ENCODE measurements at places on chromosomes 11 and 22.

GRCh38 chr11:99117603-99118002 is 96.9 kb downstream of the CNTN5 start:
- DNase-seq, result no peak

GRCh38 chr22:19799322-19800190 is 39.0 kb downstream of the TBX1 start:
- DNase-seq, result no peak

DNA sequence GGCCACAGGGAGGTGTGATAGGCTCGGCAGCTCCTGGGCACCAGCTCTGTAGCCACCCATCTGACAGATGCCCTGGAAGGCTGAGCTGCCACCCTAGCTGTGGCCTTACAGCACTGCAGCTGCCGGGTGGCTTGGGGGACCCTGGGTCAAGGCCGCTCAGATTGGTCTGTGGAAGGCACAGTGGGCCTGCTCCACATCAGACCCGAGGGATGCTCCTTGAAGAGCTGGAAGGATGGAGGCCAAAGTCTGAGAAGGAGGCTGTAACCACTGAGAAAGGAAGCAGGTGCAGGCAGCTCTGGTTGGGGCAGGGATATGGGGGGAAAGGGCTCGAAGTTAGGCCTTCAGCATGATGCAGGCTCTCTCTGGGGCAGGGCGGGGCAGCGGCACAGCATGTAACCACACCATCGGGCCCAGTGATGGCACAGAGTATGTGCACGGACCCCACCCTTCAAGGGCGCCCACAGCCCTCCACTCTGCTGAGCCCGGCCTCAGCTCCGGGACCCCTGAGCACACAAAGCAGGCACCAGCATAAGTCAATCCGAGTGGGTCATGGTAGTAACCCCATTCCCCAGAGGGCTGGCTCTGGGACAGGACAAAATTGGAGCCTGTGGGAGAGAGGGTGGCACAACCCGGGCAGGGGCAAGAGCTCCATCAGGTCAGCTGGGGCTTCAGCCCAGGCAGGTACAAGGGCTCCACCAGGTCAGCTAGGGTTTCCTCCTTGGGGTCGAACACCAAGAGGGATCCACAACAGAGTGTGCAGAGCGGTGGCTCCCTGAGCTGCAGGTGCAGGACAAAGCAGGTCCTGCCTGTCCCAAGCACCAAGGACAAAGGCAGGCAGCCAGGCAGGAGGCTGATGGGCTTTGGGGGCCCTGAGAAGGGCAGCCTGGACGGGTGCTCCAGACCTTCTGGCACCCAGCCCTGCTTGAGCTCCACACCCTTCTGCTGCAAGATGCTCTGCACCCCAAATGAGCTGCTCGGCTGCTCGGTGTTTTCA is 1511.1 kb downstream of the BRD1 start:
- DNase-seq, result no peak

- DNase-seq, result no peak
Observed at GRCh38 chr11:118212131-118212725, 12.6 kb downstream of the JAML start.

- peak; percentile 69 for DNase-seq
Observed at GRCh38 chr11:61679893-61680621, at the start of gene DAGLA. Gene DAGLA (plus strand): TSS chr11:61680391. CDS start chr11:61720156, 39,765 bp downstream.

DNA sequence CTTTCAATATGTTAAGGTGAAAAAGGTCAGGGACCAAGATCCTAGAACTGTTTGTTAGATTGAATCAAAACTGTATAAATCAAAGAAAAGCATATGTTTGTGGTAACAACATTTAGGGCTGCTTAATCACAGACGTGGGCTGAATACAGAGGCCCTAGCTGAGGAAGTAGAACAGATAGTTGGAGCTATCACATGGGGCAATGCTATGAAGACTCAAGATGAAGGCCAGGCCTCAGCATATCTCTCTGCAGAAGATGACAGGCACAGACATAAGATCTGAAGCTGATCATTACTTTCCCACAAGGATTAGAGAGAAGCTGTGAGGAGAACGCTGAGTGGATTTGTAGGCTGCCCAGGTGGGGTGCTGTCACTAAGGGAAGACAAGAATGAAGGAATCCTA is 158.6 kb upstream of the CARD18 start:
- DNase-seq, result no peak

DNA sequence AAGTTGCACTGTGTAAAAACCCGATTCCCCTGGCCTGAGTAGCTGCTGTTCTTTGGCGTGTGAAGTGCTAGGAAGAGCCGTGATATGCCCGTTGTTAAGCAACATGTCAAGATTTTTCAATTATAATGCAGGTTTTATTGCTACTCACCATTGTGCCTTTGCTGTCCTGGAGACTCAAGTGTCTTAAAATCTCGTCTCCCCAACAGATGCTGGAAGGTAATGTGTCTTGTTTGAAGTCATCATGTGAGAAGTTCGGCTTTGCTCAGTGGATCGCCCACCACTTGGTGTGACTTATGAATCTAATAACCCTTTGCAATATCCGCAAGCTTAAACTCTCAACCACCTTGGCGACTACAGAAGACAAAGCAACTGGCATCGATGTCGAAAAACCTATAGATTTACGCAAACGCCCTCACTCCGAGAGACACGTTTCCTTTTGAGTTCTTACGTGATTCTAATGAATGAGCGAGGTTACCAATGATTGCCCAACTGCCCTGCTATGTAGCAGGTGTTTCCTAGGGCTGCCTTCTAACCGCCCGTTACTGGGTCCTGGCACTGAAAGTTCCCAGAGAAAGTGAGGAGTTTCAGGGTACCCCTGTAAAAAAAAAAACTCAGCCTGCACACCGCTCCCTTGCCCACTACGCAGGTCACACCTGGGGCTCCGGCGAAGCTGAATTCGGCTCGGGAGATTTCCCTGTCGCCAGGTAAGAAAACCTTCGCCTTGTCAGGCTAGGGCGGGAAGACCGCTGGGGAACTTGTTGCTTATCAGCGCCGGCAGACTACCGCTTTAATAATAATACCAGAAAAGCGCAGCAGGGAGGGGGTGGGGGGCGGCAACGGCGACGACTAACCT is 21.2 kb upstream of the BDNF start:
- no peak for DNase-seq

GRCh38 chr11:118547132-118547531 is 16.1 kb downstream of the TMEM25 start:
- DNase-seq, result no peak

DNA sequence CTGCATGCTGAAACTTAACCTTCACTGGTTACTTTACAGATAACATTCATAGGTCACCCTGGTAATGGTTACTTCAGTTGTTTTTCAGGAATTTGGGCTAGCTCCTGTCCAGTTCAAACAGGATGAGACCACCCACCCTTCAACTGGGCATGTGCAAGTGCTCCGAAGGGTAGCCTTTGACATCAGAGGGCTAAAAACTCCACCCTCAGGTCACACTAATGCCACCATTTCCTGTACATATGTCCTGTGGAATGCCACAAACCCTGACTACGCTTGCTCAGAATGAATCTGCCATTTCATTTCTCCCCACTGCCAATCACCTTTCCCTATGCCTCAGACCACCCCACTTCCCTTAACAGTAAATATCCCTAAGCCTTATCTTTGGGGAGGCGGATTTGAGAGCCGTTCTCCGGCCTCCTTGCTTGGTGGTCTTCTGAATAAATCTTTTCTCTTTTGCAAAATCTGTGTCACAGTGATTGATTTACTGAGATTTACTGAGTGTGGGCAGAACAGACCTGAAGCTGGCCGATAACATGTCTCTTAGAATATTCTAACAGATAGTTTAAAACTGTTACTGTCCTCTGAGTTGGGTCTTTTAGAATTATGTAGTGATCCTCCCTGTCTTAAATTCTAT is 25.4 kb upstream of the FXYD2 start:
- no peak for DNase-seq

DNA sequence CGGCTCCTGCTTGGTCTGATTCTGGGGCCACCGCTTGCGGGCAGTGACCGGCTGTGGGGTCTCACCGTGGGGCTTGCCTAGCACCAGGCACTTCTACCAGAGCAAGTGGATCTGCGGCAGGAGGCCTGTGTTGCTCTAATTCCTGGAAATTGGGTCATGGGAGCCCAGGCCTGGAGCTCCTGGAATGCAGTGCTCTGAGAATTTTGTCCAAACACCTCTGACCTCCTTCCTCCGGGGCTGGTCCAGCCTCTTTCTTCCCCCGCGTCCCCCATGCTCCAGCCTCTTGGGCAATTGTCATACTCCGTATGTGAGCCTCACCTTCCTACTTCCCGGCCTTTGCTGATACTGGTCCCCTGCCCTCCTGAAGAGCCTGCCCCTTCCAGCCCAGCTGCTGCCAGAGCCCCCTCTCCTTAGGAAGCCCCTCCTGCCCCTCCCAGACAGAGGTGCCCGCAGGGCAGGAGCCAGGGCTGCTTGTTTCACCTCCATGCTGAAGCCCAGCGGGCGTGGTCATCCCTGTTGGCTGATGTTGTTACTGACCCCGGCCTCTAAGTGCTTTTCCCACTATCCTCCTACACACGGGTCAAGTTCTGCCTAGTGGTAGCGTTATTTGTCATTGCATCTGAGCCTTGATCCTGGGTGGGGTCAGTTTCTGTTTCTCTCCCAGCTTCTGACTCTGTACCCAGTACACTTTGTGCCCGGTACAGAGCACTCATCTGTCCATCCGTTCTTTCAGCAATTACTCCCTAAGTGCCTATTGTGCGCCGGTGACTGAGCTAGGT is 9.6 kb downstream of the MGAT3 start:
- no peak for DNase-seq

DNA sequence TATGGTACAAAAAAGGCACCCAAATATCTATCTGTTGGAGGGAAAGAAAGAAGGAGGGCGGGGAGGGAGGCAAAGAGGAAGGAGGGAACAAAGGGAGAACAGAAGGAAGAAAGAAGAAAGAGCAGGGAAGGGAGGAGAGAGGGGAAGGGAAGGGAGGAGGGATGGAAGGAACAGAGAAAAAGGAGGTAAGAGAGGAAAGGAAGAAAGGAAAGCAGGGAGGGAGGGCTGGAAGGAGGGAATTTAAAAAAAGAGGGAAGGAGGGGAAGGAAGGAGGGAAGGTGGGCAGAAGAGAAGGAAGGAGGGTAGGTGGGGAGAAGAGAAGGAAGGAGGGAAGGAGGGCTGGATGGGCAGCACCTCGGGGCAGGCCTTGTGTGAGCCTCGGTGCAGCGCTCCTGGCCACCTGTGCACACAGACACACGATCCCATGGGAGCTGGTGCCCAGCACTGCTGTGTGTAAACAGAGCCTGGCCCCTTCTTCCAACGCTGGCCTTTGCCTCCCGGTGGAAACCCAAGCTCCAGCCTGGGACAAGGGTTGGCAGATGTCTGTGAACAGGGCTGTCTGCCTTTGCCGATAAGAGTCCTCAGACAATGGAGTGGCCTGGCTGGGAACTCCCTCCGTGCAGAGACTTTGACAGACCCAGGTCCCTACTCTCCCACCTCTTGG is 23.2 kb downstream of the SMIM38 start:
- no peak for DNase-seq

- DNase-seq, result peak; percentile 29
Observed at GRCh38 chr22:38981992-38982927, at the start of gene APOBEC3B. Gene APOBEC3B (plus strand): TSS chr22:38982347. CDS start chr22:38982454, 107 bp downstream.

- DNase-seq, result no peak
Observed at GRCh38 chr11:131661132-131661531, 290.7 kb downstream of the NTM start.

GRCh38 chr11:79269611-79270307 is 171.1 kb downstream of the TENM4 start:
- no peak for DNase-seq

- DNase-seq, result no peak
Observed at GRCh38 chr22:22882033-22882717, 5.4 kb upstream of the IGLL5 start.

GRCh38 chr11:101889767-101890166 is 25.0 kb upstream of the CEP126 start:
- no peak for DNase-seq

- no peak for DNase-seq
Observed at GRCh38 chr11:125525303-125525702, 29.2 kb upstream of the FEZ1 start.

Data from stimulated activated CD4-positive, alpha-beta T cell treated with anti-CD3 and anti-CD28 coated beads, Interleukin-2, amount 100 ng/mL, for 48 hours (primary cell).